ENCODE measurements at places on chromosomes 12 and 14.

GRCh38 chr12:4240981-4241380, 32.6 kb upstream of the CCND2 start:
- no peak for DNase-seq

DNA sequence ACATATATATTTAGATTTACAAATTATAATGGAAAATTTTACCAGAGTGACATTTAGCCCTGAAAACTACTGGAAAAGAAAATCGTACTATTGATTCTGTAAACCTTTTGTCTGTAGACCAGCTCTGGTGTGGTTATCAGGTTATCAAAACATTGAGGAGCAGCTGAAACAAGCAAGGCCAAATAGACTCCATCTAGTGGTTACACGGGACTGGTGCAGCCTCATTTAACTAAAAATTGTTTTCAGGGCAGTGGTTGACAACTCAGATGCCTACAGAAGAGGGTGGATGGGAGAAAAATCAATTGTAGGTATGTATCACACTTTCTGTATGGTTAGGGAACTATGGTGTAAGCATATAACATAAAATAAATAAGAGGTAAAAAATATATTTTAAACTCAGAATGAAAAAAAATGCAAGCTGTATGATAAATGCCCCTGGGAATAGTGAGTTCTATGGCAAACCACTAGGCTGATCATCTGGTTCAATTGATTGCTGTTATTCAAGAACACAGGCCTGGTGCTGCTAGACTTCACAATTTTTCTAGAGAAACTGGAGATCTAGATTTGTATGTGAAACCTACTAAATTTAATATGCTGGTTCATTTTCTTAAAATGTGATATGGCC, 51.2 kb downstream of the ACSS3 start:
- DNase-seq, result no peak

DNA sequence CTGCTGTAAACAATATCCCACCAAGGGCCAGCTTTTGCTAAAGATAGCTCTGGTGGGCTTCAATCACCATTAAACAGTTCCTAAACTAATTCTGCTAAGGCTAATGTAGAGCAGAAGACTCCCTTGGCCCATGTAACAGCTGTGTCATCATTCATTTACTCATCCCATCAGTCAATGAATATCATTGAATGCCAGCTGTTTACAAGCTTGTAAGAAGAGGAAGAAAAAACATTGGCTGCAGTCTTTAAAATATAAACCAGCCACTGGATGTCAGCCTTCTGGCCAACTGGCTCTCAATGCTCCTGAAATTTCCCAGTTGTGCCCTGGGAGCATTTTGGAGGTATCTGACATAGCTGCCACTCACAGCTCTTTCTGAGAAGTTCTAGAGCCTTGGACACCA, 18.0 kb upstream of the MAP3K9 start:
- DNase-seq, result no peak

DNA sequence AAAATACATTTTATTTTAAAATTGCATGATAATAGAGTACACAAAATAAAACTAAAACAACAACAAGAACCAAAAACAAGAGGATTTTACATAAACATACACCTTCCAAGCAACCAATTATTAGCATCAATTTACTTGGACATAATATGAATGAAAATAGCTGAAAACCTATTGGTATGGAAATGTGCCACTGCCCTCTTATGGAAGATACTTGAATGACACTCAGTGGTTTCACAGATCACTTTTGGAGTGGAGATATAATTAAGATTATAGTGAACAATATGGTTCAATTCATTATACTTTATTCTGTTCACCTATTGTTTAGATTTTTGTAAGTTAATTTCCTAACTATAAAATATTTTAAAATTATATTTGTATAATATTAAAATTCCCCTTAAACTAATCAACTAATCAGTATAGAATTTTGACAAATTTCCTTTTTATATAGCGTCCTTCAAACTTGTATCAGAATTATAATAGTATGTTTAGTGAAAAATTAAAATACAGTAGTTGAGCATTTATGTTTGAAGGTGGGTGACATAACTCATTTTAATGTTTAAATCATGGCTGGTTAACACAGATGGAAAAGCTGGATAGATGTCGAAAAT, 70.1 kb downstream of the SLC6A15 start:
- no peak for DNase-seq

DNA sequence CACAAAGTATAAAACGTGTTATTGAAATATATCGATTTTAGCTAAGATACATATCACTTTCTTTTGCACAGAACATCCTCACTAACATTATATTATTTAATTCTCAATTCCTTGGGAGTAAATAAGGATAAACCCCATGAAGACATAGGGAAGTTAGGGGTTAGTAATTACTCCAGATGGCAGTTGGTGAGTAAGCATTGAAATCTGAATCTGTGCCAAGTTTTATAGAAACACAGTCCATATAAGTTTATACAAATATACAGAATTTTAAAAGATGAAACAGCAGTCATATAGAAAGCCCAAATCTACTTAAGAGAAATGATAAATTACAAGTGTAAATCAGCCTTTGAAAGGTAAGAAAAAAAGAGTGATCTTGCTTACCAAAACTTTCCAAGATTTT, 200.4 kb upstream of the SYT10 start:
- no peak for DNase-seq

DNA sequence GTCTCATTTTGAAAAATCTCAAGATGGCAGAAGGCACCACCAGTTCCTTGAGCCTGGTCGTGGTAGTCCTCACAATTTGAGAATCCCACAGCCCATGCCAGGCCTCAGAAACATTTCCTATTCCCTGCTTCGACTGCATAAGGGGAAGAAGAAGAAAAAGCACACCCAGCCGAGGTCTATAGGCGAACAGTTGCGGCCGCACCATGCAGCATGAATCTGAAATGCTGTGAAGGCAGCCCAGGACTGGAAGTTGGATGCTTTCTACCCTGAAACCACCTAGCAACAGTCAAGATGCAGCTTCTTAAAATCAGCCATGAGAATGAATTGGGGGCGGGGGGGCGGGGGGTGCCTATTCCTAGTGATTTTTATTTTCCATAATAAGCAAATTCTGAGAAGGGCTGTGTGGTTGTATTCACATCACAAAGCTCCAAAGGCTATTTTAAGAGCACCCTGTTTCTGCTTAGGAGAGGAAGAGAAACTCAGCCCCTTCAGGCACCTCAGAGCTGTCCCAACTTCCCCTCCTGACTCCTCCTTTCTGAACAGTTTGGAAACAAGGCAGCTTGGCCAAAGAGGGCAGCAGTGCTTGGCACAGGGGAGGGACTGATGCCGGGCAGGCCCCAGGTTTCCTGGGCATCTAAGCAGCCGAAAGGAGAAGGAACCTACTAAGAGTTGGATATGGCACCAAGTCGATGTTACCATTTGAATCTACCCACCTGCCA, 172.5 kb upstream of the FOXN3 start:
- no peak for DNase-seq

GRCh38 chr12:15829949-15830348, 40.8 kb upstream of the EPS8 start:
- no peak for DNase-seq

DNA sequence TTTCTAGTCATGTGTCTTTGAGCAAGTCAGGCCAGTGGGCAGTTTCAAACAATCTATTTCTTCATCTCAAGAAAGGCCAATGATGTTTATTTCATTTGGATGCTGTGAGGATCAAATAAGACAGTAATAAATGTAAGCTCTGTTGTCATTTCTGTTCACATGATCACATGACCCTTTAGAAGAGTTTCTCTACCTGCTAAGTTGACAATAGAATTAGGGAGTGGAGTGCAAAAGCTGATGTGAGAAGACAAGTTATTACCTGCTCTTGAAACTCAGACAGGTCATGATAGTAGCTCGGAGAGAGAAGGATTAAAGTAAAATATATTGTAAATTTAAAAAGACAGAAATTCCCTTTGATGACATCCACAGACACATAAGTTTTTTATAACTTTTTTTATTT, 37.3 kb upstream of the DCN start:
- no peak for DNase-seq

GRCh38 chr12:119642986-119643385, 24.9 kb upstream of the PRKAB1 start:
- no peak for DNase-seq

- DNase-seq, result no peak
Observed at GRCh38 chr14:92143962-92144361, 22.2 kb downstream of the CPSF2 start.

- DNase-seq, result no peak
Observed at GRCh38 chr14:100070310-100070709, 5.1 kb downstream of the EVL start.

GRCh38 chr12:23098110-23098509, 473.1 kb downstream of the ETNK1 start:
- no peak for DNase-seq

DNA sequence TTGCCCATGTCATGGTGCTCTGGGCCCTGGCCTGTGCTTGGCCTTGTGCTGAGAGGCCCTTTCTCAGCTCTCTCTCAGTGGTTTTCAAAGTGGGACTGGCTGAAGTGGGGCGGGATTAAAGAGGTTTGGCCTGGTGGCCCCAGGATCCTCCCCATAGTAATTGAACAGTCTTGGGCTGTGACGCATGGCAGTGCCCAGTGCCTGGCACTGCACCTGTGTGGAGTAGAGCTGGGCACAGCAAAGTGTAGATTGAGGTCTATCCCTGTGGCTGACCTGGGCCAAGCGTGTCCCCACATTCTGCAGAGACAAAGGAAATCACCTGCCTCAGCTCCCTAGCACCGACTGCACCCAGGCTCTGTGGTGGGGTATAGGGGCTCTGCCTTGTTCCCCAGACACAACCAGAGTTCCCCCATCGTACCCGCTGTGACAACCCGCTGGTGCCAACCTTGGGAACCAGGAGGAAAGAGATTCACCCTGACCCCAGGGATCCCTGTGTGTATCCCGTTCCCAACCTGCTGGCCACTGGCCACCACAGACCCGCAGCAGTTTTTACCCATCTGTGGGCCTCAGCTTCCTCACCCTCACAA, 9.9 kb upstream of the CYP46A1 start:
- no peak for DNase-seq

DNA sequence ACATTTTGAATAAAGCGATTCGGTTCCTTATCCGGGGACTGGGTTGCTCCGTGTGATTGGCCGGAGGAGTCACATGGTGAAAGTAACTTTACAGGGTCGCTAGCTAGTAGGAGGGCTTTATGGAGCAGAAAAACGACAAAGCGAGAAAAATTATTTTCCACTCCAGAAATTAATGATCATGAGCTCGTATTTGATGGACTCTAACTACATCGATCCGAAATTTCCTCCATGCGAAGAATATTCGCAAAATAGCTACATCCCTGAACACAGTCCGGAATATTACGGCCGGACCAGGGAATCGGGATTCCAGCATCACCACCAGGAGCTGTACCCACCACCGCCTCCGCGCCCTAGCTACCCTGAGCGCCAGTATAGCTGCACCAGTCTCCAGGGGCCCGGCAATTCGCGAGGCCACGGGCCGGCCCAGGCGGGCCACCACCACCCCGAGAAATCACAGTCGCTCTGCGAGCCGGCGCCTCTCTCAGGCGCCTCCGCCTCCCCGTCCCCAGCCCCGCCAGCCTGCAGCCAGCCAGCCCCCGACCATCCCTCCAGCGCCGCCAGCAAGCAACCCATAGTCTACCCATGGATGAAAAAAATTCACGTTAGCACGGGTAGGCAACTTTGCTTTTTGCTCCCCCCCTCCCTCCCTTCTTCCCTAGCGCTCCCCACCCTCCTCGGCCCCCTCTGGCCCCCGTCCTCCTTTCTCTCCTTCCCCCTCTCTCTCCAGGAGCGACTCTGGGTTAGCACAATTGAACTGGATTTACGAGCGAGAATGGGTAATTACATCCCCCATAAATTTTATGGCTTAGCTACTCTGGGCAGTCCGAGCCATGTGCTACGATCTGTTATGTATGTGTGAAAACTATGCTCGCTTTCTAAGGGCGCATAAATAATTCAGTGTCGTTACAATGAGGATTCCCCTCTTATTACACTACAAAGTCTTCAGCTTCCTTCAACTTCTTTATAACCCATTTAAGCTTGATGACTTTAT, at the start of gene HOXC4:
HOXC4 (plus strand) TSS at position 85 of the 991 bp plus-strand sequence; CDS start at position 173, 88 bp downstream.
- DNase-seq, result no peak

GRCh38 chr12:9868951-9869306, 225 bp downstream of the CLEC2B start:
- DNase-seq, result no peak

GRCh38 chr12:108210001-108210400, 80.9 kb downstream of the WSCD2 start:
- no peak for DNase-seq

- DNase-seq, result no peak
Observed at GRCh38 chr12:118880720-118881493, 100.4 kb upstream of the SRRM4 start.

DNA sequence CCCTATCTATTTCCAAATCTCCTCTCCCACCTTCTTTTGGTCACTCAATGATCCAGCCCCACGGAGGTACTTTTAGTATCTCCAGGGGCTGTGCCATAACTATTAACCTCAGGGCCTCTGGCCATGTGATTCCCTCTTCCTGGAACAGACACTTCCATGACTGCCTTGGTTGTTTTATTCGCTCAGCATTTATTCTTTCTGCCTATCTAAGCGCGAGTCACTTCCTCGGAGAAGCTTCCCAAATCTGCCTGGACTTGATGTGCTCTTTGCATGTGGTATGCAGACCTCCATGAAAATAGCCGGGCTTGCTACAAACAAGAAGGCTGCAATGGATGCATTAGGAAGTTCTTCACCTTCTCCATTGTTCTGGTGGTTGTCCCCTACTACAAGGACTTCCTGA, 939.0 kb upstream of the TMEM132C start:
- DNase-seq, result no peak

DNA sequence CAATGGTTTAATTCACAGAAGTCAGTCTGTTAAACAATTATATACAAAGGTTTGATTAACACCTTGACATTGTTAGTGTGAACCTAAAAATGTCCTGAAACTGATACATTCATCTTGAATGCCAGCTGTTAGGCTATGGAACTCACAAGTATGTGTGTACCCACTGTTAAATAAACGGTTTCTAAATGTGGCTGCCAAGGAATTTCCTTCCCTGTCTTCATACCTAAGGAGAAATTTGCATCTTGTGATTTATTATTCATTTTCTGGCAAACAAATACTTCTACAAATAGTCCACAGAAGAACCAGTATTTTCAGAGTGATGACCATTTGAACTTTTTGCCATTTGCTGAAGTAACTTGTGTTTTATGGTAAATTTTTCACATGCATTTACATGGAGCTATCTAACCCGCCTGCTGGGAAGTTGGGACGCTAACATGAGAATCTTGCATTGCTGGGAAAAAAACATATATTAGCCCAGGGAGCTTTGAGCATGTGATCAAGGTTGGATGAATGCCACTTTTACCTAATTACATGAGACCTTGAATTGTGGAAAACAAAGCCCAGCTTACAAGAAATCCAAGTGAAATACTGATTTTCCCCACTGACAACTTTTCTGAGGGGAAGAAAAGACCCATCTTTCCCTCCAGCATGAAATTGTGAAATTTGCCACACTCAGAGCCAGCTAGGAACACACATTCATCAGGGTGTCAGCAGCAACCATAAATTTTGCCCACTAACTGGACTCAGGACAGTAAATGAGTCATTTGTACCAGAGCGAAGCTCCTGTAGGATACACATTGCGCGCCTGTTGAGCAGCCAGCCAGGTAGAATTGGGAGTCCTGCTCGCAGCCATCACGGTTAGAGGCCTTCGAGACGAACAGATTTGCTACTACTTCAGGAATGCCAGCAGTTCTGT, 118.0 kb downstream of the KICS2 start:
- no peak for DNase-seq

GRCh38 chr12:130970165-130970907, 16.6 kb downstream of the ADGRD1 start:
- DNase-seq, result no peak
